T follicular helper cell (primary cell): ENCODE measurements at places on chromosomes 2 and 18.

DNA sequence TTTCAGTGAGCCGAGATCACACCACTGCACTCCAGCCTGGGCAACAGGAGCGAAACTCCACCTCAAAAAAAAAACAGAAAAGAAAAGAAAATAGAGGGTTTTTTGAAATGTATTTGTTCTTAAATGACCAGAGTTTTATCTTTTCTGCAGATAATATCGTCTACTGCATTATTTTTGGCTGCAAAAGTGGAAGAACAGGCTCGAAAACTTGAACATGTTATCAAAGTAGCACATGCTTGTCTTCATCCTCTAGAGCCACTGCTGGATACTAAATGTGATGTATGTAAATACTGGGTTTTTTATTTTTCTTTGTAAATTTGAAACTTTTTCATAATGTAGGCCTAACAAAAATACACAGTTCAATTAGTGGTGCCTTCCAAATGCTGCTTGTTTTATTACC lies 18.1 kb downstream of the CCNT2 start:
- DNase-seq: no peak

DNA sequence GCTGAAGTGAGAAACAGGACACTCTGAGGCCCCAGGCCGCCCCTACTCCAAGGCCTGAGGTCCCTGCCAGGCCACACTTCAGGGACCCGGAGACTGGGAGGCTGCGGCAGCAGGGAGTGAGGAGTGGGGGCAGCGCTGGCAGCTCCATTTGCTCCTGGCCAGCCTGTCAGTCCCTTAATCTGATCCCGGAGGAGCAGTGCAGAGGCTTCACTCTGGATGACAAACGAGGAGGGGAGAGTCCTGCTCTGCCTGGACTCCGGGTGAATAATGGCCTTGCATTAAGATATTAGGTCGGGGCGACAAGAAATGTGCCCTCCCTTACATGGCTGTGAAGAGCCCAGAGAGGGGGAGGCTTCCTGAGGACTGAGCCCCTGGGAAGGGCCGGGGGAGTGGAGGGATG lies 14.3 kb upstream of the PRSS56 start:
- DNase-seq: no peak

- DNase-seq: no peak
Observed at GRCh38 chr2:54052825-54053718, 62.3 kb upstream of the ACYP2 start.

- no peak for DNase-seq
Observed at GRCh38 chr18:66949419-66949818, 345.5 kb upstream of the CDH19 start.

DNA sequence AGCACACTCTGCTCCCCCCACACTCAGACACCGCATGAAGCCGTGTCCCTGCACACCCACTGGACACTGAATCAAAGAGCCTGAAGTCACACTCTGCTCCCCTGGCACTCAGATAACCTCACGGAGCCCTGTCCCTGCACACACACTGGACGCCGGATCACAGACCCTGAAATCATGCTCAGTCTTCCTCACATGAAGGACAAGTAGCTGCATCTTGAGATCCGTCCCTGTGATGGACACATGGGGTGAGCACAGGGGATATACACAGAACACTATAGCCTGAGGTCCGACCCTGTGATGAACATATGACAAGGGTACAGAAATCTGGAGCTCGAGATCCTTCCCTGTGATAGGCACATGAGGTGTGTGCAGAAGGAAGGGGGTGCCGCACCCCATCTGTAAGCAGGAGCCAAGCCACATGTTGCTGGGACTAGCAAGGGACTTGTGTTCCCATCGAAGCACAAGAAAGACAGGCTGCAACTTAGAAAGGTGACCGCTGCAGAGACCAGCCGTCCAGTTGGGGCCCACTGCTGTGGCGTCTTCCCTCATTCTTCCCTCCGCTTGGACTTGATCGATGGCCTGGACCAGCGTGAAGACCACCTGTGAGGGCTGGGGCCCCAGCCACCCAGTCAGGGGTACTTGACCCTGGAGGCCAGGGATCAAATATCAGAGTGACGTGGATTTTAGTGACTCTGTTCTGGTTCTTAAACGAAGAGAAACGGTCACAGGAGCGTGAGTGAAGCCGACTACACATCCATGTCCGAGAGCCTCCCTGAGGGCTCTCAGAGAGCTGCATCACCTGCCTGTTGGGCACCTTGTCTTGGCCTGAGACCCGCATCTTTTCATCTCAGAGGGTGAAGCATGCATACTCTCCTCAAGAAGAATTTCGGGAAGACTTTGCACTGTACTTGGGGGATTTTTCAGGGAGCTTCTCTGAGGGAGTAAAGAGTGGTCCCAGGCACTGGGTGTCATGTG lies 391.7 kb upstream of the SALL3 start:
- DNase-seq: no peak

DNA sequence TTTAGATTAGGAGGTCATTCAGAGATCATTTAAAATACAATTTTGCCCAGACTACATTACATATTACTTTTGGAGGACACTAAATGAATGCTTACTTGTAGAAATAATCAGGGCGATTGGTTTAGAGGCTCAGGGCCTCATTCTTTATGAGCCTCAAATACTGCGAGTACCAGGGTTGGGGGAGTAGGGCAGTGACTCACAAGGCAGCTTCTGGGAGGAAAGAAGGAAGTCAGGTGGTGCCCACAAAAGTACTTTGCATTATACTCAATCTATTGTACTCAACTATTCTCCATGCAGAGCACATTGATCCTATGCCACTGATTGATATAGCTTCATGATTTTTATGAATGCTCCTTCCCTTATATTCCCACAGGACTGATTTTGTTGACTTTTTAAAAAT lies 166.9 kb downstream of the SOCS6 start:
- no peak for DNase-seq

DNA sequence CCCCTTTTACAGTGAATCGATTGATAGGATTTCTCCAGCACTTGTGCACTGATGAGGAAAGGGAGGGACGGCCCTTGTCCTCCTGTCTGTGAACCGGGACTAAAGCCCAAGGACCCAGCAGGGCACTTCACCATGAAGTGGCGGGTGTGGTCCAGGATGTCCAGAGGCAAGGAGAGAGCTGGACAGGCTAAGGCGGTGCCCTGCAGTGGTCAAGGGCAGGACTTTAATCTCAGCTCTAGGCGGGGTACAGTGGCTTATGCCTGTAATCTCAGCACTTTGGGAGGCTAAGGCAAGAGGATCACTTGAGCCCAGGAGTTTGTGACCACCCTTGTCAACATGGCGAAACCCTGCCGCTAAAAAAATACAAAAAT lies 28.2 kb upstream of the SEMA4C start:
- DNase-seq: no peak

GRCh38 chr2:128270672-128271596 lies 47.7 kb downstream of the HS6ST1 start:
- no peak for DNase-seq

- no peak for DNase-seq
Observed at GRCh38 chr18:39208729-39209128, 1643.1 kb upstream of the CELF4 start.

DNA sequence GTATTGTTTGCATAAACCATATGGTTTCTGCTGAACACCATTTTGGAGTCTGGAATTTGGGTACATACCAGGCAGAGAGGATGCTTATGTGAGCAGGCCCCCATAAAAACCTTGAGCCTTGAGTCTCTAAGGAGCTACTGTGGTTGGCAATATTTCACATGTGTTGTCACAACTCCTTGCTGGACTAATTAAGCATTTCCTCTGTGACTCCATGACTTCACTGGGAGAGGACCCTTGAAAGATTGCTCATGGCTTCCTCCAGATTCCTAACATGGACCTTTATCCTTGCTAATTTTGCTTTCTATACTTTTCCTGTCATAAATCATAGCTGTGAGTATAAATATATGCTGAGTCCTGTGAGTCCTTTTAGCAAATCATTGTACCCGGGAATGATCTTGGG lies 7.6 kb upstream of the COQ10B start:
- DNase-seq: no peak

DNA sequence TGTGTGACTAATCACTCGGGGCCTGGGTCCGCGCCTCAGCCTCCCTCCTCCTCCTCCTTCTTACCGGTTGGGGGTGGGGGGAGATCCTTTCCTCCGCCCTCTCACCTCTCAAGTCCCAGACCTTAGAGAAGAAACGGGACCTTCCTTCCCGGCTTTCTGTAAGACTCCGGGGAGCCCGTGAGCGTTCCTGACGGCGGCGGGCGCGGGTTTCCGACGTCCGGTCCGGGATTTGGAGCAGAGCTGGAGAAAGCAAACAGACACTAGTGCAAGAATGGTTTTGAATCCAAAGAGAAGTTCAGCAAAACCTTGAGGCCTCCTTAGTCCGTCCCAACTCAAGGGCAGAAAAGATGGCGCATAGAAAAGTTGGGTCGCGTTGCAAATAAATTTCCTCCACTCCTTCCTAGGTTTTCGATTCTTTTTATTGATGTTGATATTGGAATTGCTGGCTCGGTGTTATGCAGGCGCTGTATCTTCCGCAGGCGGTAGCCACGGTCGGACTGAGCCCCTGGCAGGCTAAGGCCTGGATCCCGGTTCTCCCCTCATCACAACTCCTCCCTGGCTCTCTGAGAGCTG lies 2.0 kb downstream of the DLX1 start:
- no peak for DNase-seq

DNA sequence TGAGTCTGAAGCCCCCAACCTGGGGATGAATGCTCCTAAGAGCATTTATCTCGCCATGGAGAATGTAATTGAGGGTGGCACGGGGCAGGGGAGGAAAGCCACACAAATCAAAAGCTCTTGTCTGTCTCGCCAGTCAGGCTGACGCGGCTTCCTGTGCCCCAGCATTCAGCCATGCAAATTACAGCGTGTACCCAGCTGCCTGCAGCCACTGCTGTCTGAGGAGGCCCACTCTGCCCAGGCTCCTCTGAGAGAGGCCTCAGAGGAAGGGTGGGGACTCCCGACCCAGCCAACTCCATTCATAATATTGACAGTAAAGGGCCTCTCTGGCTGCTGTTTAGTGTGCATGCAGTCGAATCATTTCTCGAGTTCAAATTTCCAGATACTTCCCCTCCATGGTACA lies 22.0 kb downstream of the SMAD7 start:
- peak; percentile 73 for DNase-seq

- DNase-seq: no peak
Observed at GRCh38 chr2:150309311-150310080, 178.0 kb downstream of the RND3 start.

DNA sequence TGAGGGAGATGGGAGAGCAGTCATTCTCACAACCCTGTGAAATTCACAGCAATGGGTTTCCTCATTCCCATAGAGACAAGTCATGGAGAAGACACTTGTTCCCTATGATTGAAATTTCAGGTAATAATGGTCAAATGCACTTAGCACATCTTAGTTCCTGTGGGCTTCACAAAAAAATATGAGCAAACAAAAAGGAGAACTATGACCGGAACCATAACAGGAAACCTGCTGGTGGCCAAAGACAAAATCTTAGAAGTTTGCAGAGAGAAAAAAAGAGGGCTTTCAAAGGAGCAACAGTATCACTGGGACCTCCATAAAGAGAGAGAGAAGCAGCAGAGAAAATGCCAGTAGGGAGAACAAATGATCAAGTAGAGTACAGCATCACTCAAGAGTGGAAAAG lies 138.9 kb upstream of the APCDD1 start:
- no peak for DNase-seq

GRCh38 chr2:46747297-46747818 lies 168.2 kb downstream of the MCFD2 start:
- no peak for DNase-seq

- no peak for DNase-seq
Observed at GRCh38 chr2:211367711-211368110, 811.3 kb downstream of the CPS1 start.

DNA sequence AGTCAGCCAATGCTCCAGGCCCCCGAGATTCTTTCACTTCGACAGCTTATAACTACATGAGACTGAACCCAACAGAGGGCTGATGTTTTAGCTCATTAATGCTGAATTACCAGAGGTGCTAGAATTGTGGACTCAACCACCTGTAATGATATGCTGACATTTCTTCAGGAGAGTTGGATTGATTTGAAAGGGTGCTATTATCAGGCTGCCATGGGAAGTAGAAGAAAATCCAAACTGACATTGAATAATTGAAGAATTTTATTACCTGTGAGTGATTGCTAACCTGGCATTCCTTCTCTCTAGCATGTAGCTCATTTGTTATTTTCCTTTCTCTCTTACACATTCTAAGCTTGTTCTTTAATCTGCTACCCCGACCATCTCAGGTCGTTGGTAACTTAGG lies 488.8 kb downstream of the PID1 start:
- DNase-seq: no peak

DNA sequence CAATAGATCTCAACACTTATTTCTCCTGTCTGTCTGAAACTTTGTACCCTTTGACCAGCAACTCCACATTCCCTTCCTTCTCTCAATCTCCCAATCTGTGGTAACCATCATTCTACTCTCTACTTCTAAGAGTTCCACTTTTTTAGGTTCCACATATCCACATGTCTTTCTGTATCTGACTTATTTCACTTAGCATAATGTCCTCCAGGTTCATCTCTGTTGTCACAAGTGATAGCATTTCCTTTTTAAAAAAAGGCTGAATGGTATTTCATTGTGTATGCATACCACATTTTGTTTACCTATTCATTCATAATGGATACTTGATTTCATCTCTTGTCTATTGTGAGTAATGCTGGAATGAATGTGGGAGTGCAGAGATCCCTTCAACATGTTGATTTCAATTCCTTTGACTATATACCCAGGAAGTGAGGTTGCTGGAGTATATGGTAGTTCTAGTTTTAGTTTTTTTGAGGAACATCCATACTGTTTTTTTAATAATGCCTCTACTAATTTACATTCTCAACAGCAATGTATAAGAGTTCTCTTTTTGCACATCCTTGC lies 18.8 kb upstream of the MMADHC start:
- no peak for DNase-seq

- DNase-seq: no peak
Observed at GRCh38 chr2:240514631-240515030, 43.2 kb downstream of the ANKMY1 start.

DNA sequence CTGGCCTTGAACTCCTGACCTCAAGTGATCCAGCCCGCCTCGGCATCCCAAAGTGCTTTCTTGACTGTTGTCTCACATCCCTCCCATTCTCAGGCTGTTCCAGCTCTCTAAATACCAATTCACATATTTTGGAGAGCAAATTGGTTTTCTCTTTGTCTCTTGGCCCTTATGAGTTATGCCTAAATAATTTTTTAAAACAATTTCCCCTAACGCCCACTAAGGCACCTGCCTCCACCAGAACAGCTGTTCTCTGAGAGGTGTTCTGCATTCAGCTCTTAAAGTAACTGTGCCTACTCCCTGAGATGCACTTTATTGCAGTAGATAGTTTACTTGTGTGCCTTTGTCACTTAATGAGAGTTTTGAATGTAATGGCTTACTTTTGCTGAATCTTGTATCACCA lies 6.9 kb downstream of the CCDC195 start:
- no peak for DNase-seq

GRCh38 chr2:134647607-134648256 lies 71.1 kb downstream of the TMEM163 start:
- DNase-seq: no peak

- DNase-seq: peak; percentile 14
Observed at GRCh38 chr2:134127496-134127895, 126.4 kb upstream of the MGAT5 start.

DNA sequence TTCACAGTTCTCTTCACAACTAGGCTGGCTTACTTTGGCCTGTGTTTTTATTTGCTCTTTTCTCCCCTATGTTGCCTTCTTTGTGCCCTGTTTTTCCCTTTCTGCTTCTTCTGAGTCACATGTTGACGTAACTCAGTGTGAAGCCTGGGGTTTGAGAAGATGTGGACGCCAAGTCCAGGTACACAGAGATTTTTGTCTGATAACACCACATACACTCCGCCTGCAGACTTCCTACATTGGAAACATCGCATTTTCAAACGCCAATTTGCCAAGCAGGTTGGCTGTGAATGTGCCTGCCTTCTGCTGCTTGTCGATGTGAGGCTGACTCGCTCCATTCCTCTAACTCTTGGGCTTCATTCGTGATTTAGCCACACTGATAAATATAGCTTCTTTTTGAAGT lies 62.6 kb upstream of the FN1 start:
- DNase-seq: no peak
